AG09319 (cell line): ENCODE measurements at places on chromosomes 1 and 21.

DNA sequence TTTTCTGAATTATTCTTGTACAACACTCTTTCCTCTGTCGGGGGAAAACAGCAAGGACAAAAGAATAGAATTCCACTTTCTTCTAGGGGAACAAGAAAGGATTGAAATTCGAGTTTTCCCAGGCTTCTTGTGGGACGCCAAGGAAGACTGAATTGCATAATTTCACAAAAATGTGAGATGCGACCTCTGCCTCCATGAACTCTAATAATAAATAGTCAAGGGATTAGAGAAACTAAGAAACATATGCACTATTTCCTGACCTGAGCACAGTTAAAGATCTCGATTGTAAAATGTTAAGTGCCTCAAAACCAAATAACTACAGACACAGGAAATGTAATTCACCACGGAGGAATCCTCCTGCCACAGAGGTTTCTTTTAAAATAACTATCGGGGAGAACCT, 117.3 kb upstream of the MARK1 start:
- no peak for DNase-seq

- DNase-seq: no peak
These were observed 433 bp upstream of the KAZN start for GRCh38 chr1:14598007-14598497.

- no peak for DNase-seq
These were observed 2.8 kb upstream of the LYPD8 start for GRCh38 chr1:248758352-248758751.

DNA sequence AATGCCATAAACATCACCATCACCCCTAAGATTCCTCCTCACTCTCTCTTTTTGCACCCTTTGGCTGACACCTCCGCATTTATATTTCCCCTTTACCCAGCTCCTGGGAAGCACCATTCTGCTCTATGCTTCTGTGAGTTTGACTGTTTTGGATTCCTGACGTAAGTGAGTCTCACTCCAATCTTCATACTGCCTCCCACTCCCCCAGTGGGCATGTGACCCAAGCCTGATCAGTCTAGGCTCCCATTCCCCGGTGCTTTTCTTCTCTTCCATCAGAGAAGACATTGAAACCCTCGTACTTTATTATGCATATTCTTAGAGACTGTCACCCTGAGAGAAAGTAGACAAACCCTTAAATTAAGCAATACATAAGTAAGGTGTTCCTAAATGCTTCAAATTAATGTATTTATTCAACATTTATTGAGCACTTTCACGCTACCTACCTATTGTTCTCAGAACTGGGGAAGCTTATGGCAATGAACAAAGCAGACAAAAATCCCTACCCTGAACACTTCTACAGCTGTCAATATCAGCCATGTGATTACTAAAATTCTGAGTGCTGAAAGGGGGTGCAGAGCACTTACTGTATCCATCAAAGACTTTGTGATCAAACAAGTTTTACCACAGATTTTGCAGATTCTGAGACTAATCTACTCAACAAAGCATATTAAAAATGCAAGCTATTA, 43.4 kb upstream of the DIPK1A start:
- DNase-seq: no peak

DNA sequence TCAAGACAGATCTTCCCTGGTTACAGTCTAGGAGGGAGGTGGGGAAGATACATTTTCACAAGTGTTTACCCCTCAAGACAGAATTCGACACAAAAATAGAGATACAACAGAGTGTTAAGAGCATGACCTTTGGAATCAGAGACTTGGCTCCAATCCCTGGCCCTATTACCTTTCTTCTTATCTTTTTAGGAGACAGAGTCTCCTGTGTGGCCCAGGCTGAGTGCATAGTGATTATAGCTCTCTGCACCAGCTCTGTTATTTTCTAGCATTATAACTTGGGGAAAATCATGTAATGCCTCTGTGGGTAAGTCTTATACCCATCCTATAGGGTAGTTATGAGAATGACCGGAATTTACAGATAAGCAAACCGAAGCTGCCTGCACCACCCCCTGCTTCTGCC, 9.8 kb downstream of the NIPAL3 start:
- no peak for DNase-seq

DNA sequence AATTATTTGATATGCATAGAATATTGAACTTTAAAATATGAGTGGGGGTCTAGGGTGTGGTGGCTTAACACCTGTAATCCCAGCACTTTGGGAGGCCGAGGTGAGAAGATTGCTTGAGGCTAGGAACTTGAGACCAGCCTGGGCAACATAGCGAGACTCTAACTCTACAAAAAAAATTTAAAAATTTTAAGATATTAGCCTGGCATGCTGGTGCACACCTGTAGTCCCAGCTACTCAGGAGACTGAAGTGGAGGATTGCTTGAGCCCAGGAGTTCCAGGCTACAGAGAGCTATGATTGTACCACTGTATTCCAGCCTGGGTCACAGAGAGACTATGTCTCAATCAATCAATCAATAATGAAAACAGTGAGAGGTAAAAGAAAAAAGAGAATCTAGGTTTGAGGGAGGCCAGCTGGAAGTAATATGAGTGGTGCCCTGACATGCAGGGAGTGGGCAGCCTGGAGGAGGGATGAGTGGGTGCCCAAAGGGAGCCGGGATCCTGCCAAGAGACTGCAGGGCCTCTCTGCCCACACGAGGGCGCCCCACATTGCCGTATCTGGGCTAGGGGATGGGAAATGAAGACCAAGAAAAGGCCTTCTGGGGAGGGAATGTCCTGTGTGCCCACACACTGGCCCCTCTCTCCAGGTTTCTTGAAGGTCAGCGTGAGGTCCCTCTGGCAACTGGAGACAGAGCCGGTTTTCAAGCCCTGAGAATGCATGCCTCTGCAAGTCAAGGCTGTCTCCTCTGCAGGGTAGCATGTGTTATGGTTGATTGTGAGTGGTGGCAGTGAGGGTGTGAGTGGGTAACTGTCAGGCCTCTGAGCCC, 93.9 kb upstream of the PPM1J start:
- DNase-seq: peak; percentile 20

DNA sequence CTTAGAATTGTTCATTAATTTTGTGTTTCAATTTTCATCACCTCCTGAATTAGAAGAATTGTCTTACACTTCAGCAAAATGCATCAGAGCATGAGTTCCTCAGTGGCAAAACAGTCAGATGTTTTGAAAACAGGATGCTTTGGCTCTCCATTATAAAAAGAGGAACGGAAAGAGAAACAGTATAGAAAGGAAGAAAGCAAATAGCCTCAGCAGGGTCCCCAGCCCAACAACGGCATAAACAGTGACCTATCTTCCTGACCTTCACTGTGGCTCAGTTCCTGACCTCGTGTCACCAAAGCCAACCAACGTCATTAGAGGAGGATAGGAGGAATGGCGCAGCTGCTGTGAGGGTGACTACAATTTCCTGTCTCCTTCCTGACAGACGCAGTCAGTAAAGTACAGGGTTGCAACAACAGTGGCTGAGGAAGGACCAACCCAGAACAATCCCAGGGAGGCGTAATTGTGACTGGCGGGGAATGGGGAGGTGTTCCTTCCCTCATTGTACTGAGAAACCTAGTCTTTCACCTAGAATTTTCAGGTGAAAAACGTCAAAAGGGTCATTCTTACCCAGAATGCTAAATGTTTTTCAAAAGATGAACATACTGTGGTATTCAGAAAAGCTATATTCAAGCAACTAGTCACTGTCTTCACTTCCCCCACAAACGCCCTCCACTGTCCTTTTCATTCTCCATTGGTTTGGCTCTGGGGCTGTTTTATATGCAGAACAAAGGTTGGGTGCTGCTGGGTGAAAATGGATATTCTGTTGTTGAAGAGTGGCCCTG, 197.9 kb upstream of the SGIP1 start:
- DNase-seq: no peak

- no peak for DNase-seq
These were observed 825.9 kb downstream of the PLA2G4A start for GRCh38 chr1:187654635-187655034.

- no peak for DNase-seq
These were observed 100.1 kb downstream of the BRINP2 start for GRCh38 chr1:177270863-177271262.

- DNase-seq: no peak
These were observed 78.0 kb downstream of the HIVEP3 start for GRCh38 chr1:41840592-41841246.

DNA sequence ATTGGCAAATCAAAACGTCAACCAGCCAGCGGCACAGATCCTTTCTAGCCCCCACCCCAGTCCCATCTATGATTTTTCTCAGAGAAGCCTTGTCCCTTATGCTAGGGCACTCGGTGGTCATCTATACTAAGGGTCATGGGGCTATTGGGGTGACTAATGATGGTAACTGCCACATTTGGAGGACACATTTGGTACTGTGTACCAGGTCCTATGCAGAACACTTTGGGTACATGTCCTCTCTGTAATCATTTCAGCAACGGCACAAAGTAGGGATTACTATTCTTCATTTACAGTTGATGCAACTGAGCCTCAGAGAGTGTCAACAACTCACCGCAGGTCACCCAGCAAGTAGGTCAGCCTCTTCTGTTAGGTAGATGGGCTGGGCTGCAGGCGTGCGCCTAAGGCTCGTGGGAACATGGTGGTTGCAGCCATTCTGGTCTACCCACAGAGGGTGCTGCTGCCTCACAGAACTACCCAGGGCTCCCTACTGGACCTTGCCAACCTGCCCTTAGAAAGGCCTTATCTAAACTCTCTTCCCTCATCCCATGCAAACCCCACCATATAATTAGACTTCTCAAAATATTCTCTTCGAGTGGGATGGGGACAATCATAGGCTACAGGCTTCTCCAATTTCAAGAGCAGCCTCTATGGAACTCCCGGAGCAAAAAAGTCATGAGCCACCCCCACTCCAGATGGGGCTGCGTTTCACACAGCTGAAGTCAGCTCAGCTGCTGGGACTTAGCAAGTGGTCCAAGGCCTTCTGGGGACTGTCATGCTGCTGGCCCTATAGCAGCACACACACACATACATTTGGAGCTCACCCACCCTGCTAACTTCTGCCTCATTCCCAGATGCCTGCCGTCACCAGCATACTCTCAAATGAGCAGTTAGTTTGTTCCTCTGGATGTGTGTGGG, 5.8 kb upstream of the SDHB start:
- peak; percentile 46 for DNase-seq

DNA sequence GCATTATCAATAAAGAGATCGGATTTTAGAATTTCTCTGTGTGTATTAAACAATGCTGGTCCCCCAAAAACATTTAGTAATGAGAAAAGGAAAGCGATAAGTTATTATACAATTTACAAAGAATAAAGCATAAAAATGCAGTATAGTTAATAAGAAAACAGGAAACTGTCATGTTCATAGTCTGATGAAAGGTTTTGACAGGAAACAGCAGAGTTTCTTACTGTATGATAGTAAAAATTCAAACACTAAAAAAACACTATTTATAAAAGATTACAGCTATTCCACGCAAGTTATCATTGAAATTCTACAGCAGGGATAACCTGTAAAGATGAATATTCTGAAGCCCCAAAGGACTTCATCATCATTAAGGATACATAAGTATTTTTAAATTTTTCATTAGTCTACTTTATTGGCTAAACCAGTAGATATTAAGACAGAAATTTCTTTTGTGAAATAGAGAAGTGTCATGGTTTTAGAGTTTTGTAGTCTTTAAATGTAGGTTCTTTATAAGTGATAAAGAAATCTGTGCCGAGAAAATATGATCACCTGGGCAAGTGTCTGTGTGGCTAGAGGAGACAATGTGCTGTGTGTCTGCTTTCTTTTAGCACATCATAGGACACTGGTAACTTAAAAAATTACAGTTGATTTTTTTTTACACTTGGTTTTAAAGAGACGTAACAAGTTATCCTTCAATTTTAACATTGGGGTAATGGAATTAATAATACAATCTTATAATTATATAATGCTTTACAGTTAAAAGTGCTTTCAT, 49.7 kb upstream of the GFI1 start:
- no peak for DNase-seq

GRCh38 chr1:26278303-26278702, 1.6 kb upstream of the SH3BGRL3 start:
- no peak for DNase-seq

GRCh38 chr1:158126425-158126824, 54.3 kb upstream of the CD1D start:
- DNase-seq: no peak

GRCh38 chr21:42411891-42412635, 8.4 kb downstream of the UBASH3A start:
- DNase-seq: no peak

- peak; percentile 84 for DNase-seq
These were observed 633.5 kb downstream of the KIF26B start for GRCh38 chr1:245788269-245788668.

DNA sequence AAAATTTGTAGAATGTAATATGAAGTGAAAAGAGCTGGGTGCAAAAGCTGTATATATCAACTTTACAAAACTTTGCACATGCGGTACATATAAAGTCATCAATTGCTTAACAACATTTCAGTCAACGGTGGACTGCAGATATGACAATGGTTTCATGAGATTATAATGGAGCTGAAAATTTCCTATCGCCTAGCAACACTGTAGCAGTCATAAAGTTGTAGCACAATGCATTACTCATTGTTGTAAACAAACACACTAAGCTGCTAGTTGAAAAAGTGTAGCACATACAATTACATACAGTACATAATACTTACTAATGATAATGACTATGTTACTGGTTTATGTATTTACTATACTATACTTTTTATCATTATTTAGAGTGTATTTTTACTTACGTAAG, 64.0 kb downstream of the RGS7 start:
- DNase-seq: no peak

DNA sequence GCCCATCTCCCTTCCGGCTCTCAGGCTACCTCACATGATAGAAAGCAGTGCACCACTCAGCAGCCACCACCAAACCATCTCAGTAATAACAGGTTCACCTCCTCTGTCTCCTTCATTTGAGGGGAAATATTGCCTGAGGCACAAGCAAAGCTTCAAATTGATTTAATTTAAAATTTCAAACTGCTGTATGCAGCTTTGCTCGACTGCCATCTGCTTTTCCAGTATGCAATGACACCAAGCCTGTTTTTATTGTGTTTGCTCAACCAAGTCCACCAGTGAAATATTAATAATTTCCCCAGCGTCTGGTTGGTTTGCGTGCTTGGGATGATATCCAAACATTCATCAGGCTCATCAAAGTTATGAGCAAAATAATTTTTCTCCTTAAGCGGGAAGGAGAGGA, 552.4 kb upstream of the DAB1 start:
- no peak for DNase-seq

- no peak for DNase-seq
These were observed 159.2 kb downstream of the GALNT2 start for GRCh38 chr1:230226007-230226800.

DNA sequence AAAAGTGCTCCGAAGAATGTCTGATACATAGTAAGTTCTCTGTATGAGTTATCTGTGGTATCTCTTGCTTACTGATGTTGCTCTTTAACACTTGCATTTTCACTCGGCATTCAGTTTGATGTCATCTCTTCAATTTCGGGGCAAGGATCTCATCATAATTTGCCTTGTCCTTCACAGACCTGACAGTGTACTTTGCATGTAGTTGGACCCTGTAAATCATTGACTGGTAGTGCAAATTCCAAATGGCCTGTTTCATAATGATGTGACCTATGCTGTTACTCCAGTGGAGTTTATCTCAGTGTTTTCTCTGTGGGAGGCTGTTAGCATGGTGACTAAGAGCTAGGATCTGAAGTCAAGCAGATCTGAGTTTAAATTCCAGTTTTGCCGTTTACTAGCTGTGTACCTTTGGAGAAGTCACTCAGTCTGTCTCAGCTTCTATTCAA, 34.2 kb upstream of the ABCD3 start:
- no peak for DNase-seq
